ENCODE measurements at places on chromosomes 1 and 21. TPM values are rescaled to one million over a fixed set of nuclear protein-coding genes. Genes with fewer than 3 reads are reported as not detected.

OR2T29 gene
- not detected for polyA plus RNA-seq

ESRRG gene
- 0.12 TPM for polyA plus RNA-seq

CC2D1B gene
- 16.5 TPM for polyA plus RNA-seq

OR2AK2 gene
- polyA plus RNA-seq = not detected

FAM163A gene
- 0.01 TPM for polyA plus RNA-seq

OR2C3 gene
- polyA plus RNA-seq = not detected

NOL9 gene
- 5.7 TPM for polyA plus RNA-seq

KRTAP11-1 gene
- not detected for polyA plus RNA-seq

KLHDC8A gene
- polyA plus RNA-seq = 8.0 TPM

SCCPDH gene
- 1.2 TPM for polyA plus RNA-seq

S100A7A gene
- polyA plus RNA-seq = 1.3 TPM

MTARC2 gene
- polyA plus RNA-seq = 5.0 TPM

LGALS8 gene
- polyA plus RNA-seq = 22.6 TPM

S100A8 gene
- 44,360 TPM for polyA plus RNA-seq

BSND gene
- polyA plus RNA-seq = not detected

ENTREP3 gene
- polyA plus RNA-seq = 12.7 TPM

CCDC185 gene
- 0.04 TPM for polyA plus RNA-seq

UBE2U gene
- not detected for polyA plus RNA-seq

KRTAP21-2 gene
- not detected for polyA plus RNA-seq

CENPL gene
- 2.1 TPM for polyA plus RNA-seq

WLS gene
- polyA plus RNA-seq = 52.5 TPM

PSEN2 gene
- polyA plus RNA-seq = 8.8 TPM

NME7 gene
- 2.0 TPM for polyA plus RNA-seq

SNX7 gene
- 14.7 TPM for polyA plus RNA-seq

LCK gene
- 2.4 TPM for polyA plus RNA-seq

LCE1E gene
- 0.04 TPM for polyA plus RNA-seq

NR1I3 gene
- 0.07 TPM for polyA plus RNA-seq

E2F2 gene
- polyA plus RNA-seq = 5.4 TPM

RCSD1 gene
- 1.7 TPM for polyA plus RNA-seq

KRTAP26-1 gene
- not detected for polyA plus RNA-seq

FCRL6 gene
- polyA plus RNA-seq = 0.04 TPM

SLC9A1 gene
- 9.1 TPM for polyA plus RNA-seq

Measured in esophagus (tissue), 2 donors.